ENCODE measurements at places on chromosomes 3 and 15.
A peak's percentile ranks its signal among the peaks of the same experiment; 100 is the strongest.

- H3K27ac ChIP-seq = no peak overlapping the region
- no peak overlapping the region for H3K4me3 ChIP-seq
- H3K27me3 ChIP-seq = no peaks in the 10 kb centered on the region
- H3K36me3 ChIP-seq = no peaks in the 10 kb centered on the region
Observed at GRCh38 chr3:7927015-7927414, 574.6 kb upstream of the LMCD1 start.

GRCh38 chr3:169509359-169509758 is 154.2 kb downstream of the MECOM start:
- H3K36me3 ChIP-seq = no peaks in the 10 kb centered on the region
- H3K4me1 ChIP-seq = peaks cover 4% of the 10 kb centered on the region
- H3K4me3 ChIP-seq = no peak overlapping the region
- H3K27ac ChIP-seq = no peak overlapping the region
- DNase-seq = no peak

GRCh38 chr15:65087873-65088642 is 11.5 kb downstream of the KBTBD13 start:
- no peak overlapping the region for H3K4me3 ChIP-seq
- no peaks in the 10 kb centered on the region for H3K4me1 ChIP-seq
- H3K36me3 ChIP-seq = no peaks in the 10 kb centered on the region
- no peak for DNase-seq
- H3K27ac ChIP-seq = no peak overlapping the region

GRCh38 chr3:48949376-48949717 is 30.7 kb downstream of the ARIH2 start:
- H3K4me3 ChIP-seq = no peak overlapping the region
- no peaks in the 10 kb centered on the region for H3K27me3 ChIP-seq
- DNase-seq = no peak
- H3K36me3 ChIP-seq = peaks cover 11% of the 10 kb centered on the region
- H3K27ac ChIP-seq = no peak overlapping the region
- H3K4me1 ChIP-seq = peaks cover 4% of the 10 kb centered on the region

GRCh38 chr3:32428092-32429068 is 36.7 kb downstream of the CMTM7 start:
- no peaks in the 10 kb centered on the region for H3K27me3 ChIP-seq
- peak overlapping the region; percentile 83 for H3K27ac ChIP-seq
- H3K36me3 ChIP-seq = no peaks in the 10 kb centered on the region
- H3K4me1 ChIP-seq = peaks cover 81% of the 10 kb centered on the region
- peak overlapping the region; percentile 29 for H3K4me3 ChIP-seq
- peak; percentile 66 for DNase-seq

DNA sequence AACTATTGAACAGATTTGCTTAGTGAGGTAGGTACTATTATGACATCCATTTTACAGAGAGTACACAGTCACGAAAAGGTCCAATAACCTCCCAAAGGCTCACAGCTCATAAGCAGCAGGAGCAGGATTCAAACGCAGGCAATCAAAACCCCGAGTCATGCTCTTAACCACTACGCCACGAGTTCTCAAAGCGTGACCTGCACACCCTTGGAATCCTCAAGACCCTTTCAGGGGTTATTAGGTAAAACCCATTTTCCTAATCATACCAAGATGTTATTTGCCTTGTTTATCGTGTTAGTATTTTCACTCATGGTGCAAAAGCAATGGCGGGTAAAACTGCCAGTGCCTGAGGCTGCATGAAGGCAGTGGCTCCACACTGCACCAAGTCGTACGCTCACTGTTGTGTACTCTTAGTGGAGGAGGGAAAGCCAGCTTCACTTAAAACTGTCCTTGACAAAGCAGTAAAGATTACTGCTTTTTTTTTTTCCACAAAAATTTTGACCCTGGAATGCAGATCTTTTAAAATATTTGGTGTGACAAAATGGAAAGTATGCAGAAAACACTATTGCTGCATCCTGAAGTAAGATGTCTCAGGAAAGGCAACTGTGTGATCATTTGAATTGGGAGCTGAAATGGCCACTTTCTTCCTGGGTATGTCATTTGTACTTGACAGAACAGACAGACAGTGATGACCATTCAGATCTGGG is 96.1 kb downstream of the IGF2BP2 start:
- no peaks in the 10 kb centered on the region for H3K4me1 ChIP-seq
- no peaks in the 10 kb centered on the region for H3K36me3 ChIP-seq
- no peak overlapping the region for H3K27ac ChIP-seq
- no peak for DNase-seq

- H3K4me3 ChIP-seq = no peak overlapping the region
- H3K4me1 ChIP-seq = peaks cover 2% of the 10 kb centered on the region
- no peak for DNase-seq
- no peak overlapping the region for H3K27ac ChIP-seq
- no peaks in the 10 kb centered on the region for H3K27me3 ChIP-seq
- no peaks in the 10 kb centered on the region for H3K36me3 ChIP-seq
Observed at GRCh38 chr3:192855434-192855833, 62.2 kb downstream of the MB21D2 start.

DNA sequence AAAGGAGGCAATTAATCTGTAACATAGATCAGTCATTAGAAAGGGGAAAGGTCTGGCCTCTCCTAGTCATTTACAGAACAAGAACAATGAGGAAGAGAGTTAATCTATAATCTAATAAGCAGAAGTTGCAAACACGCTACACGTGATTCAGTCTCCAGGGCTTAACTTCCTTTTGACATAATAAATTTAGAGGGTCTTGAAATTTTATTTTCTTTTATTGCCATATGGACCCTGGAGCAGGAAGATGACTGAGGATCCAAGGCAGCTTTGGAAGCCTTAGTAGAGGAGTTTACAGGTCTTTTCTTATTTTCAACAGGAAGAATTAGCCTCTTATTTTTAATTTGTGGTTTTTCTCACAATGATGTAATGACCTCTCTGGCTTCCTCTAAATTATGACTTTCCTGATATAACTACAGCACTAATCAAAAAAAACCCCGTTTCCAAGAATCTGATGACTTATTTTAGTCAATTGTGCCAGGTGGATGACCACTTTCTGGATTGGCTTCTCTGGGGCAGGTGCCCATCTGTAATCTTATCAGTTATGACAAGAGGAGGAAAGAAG is 32.2 kb downstream of the ADGRG7 start:
- no peaks in the 10 kb centered on the region for H3K4me1 ChIP-seq
- no peaks in the 10 kb centered on the region for H3K36me3 ChIP-seq
- H3K27me3 ChIP-seq = no peaks in the 10 kb centered on the region
- no peak overlapping the region for H3K4me3 ChIP-seq
- H3K27ac ChIP-seq = no peak overlapping the region

GRCh38 chr3:107458871-107459270 is 63.9 kb upstream of the BBX start:
- no peaks in the 10 kb centered on the region for H3K36me3 ChIP-seq
- H3K4me3 ChIP-seq = no peak overlapping the region
- DNase-seq = no peak

GRCh38 chr15:72037321-72037720 is 80.6 kb downstream of the MYO9A start:
- peaks cover 4% of the 10 kb centered on the region for H3K4me1 ChIP-seq
- no peaks in the 10 kb centered on the region for H3K27me3 ChIP-seq
- H3K4me3 ChIP-seq = no peak overlapping the region
- H3K36me3 ChIP-seq = no peaks in the 10 kb centered on the region

GRCh38 chr15:70299931-70300869 is 202.5 kb upstream of the TLE3 start:
- no peak overlapping the region for H3K27ac ChIP-seq
- no peaks in the 10 kb centered on the region for H3K27me3 ChIP-seq
- H3K4me3 ChIP-seq = no peak overlapping the region
- H3K36me3 ChIP-seq = no peaks in the 10 kb centered on the region

DNA sequence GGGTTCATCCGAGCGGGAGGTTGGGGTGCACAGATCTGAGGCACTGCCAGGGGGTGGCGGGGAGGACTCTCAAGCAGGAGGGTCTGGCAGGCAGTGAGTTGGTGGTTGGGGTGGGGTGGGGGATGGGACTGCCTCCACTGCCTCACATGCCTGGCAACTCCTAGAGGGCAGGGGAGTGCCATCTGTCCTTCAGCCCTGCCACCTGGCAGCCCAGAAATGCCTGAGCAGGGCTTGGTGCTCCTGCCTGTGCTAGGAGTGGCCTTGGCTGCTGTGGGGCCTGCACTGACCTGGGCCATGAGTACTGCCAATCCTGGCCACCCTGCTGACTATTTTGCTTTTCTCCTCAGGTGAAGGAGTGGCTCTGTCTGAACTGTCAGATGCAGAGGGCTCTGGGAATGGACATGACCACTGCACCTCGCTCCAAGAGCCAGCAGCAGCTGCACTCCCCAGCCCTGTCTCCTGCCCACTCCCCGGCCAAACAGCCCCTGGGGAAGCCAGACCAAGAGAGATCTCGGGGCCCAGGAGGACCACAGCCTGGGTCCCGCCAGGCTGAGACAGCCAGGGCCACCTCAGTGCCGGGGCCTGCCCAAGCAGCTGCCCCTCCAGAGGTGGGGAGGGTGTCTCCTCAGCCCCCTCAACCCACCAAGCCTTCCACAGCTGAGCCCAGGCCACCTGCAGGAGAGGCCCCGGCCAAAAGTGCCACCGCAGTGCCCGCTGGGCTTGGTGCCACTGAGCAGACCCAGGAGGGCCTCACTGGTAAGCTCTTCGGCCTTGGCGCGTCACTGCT is 32.0 kb upstream of the APEH start:
- no peaks in the 10 kb centered on the region for H3K36me3 ChIP-seq
- H3K4me3 ChIP-seq = no peak overlapping the region
- no peaks in the 10 kb centered on the region for H3K27me3 ChIP-seq

GRCh38 chr15:27855137-27855536 is 244.0 kb downstream of the OCA2 start:
- no peaks in the 10 kb centered on the region for H3K4me1 ChIP-seq
- H3K27ac ChIP-seq = no peak overlapping the region
- no peaks in the 10 kb centered on the region for H3K36me3 ChIP-seq

GRCh38 chr3:49629866-49630265 is 44.3 kb upstream of the APEH start:
- H3K27me3 ChIP-seq = peaks cover 3% of the 10 kb centered on the region
- no peak overlapping the region for H3K27ac ChIP-seq
- DNase-seq = no peak

DNA sequence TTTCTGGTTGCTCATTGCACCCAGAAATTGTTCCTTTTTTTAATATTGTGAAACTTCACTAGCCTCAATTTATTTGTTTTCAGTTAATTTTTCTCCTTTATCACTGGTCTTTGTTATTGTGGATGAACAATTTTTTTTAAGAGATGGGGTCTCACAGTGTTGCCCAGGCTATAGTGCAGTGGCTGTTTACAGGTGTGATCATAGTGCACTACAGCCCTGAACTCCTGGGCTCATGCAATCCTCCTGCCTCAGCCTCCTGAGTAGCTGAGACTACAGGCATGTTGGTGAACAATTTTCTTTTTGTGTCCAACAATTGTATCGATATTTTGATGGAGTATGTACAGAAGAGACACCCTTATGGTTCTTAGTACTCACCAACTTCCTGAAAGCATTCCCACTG is 26.3 kb downstream of the BLM start:
- no peaks in the 10 kb centered on the region for H3K27me3 ChIP-seq
- H3K27ac ChIP-seq = no peak overlapping the region
- no peak overlapping the region for H3K4me3 ChIP-seq
- DNase-seq = no peak
- no peaks in the 10 kb centered on the region for H3K36me3 ChIP-seq

DNA sequence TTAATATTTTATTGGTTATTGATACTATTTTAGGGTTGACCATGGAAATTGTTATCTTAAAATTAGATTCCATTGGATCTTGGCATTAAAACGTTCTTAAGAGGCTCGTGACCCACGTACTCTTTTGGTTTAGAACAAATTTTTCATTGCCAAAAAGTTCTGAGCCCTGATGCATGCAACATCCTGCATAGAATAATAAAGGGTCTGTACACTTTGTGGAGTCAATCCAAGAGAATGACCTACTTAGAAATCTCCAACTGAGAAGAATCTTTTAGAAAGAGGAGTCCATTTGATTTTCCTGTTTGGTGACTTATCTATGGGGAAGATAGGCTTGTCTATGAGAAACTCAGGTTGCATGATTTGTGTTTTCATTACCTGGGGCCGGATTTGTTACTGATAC is 404.2 kb upstream of the RGMA start:
- no peaks in the 10 kb centered on the region for H3K27me3 ChIP-seq
- no peaks in the 10 kb centered on the region for H3K36me3 ChIP-seq
- no peaks in the 10 kb centered on the region for H3K4me1 ChIP-seq
- H3K27ac ChIP-seq = no peak overlapping the region

DNA sequence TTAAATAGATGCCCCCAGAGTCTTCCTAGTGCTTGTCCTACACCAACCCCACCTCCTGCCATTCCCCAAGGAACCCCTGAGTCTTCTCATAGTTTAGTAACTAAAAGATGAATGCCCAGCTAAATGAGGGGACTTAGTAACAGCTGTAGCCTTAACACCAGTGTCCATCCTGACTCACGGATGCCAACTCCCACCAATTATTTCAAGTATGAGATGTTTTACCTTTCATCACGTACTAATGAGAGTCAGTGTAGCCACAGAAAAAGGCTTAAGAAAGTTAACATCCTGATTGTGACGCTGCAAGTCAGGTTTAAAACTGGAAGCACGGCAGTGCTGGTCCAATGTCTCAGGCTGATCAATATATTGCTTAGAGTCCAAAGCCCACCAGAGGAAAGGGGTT is 109.9 kb downstream of the FMN1 start:
- no peak for DNase-seq
- no peak overlapping the region for H3K4me3 ChIP-seq
- H3K36me3 ChIP-seq = no peaks in the 10 kb centered on the region
- no peaks in the 10 kb centered on the region for H3K4me1 ChIP-seq
- H3K27me3 ChIP-seq = no peaks in the 10 kb centered on the region
- no peak overlapping the region for H3K27ac ChIP-seq

GRCh38 chr15:61943992-61944391 is 116.3 kb downstream of the VPS13C start:
- no peak overlapping the region for H3K4me3 ChIP-seq
- H3K36me3 ChIP-seq = peaks cover 66% of the 10 kb centered on the region
- H3K4me1 ChIP-seq = no peaks in the 10 kb centered on the region
- no peaks in the 10 kb centered on the region for H3K27me3 ChIP-seq
- DNase-seq = no peak

- no peak overlapping the region for H3K4me3 ChIP-seq
- no peak for DNase-seq
- H3K4me1 ChIP-seq = no peaks in the 10 kb centered on the region
Observed at GRCh38 chr3:141915766-141916165, 39.3 kb downstream of the ATP1B3 start.

DNA sequence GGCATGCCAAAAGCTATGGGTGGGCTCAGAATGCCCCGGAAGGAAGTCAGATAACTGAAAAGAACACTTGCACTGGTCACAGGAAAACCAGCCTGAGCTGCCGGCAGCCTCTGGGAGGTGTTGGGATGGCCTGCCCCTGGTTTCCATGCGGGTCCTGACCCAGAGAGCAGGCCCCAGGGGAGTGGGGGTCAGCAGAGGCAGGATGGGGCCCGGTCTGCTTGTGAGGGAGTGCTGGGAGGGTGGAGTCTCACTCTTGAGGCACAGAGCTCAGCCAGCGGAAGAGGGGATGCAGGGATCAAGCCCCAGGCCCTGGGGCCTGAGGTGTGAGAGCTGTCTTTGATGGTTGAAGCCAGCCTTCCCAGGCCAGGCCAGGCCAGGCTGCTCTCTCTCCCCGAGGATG is 2.4 kb upstream of the RPUSD3 start:
- H3K4me3 ChIP-seq = no peak overlapping the region
- DNase-seq = no peak
- no peak overlapping the region for H3K27ac ChIP-seq
- H3K4me1 ChIP-seq = peaks cover 28% of the 10 kb centered on the region

Data from CD4-positive, alpha-beta T cell (primary cell).